Activated CD8-positive, alpha-beta memory T cell treated with anti-CD3 and anti-CD28 coated beads for 4 hours (primary cell): ENCODE measurements at places on chromosomes 11 and 22.

DNA sequence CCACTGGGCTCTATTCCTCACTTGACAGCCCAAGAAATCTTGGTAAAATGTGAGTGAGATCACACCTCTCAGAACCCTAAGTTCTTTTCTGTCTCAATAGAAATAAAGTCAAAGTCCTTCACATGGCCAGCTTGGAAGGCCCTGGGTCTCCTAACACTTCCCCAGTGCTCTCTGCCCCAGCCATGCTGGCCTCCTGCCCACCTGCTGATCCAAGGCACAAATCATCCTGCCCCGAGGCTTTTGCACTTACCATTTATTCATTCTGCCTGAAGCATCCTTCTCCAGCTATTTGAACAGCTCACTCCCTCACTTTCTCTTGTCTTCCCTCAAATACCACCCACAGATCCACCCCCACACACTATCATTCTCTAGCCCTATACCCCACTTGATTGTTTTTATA, 26.4 kb downstream of the ISX start:
- no peak for DNase-seq

- no peak for DNase-seq
Measured at GRCh38 chr11:46944356-46945075, 8.0 kb downstream of the CSTPP1 start.

- no peak for DNase-seq
Measured at GRCh38 chr22:47448231-47449223, 686.1 kb downstream of the TBC1D22A start.

- DNase-seq = no peak
Measured at GRCh38 chr11:326842-327580, 6.4 kb upstream of the IFITM3 start.

GRCh38 chr22:47393191-47393590, 630.7 kb downstream of the TBC1D22A start:
- DNase-seq = no peak

GRCh38 chr11:65709661-65710060, 2.4 kb upstream of the KAT5 start:
- DNase-seq = no peak

- DNase-seq = no peak
Measured at GRCh38 chr11:11075515-11076171, 217.8 kb upstream of the ZBED5 start.

DNA sequence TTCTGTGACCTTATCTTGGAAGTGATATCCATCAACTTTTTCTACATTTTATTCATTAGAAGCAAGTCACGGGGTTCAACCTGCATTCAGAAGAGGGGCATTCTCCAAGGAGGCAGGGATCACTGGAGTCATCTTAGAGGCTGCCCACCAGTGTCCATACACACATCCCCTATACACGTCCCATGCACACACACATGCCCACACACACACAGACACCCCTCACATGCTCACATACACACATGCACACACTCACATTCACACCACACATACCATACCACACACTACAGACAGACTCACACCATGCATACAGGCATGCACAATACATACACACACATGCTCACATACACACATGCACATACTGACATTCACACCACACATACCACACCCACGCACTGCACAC, 884.7 kb downstream of the TBC1D22A start:
- no peak for DNase-seq

DNA sequence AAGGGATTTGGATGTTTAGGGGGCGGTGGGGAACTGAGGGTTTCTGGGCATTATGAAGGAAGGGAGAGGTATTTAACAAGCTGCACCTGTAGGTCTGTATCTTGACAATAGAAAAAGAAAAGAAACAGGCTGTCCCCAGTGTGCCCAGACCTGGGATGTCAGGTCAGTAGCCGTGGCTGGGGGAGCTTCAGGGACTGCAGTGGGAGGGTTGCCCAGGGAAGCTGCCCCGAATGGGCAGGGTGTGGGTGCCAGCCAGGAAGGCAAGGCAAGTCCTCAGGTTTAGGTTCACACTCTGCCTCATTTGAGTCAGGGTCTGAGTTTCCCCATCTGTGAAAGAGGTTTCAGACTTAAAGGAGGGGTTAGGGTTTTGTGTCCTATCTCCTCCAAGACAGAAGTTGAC, 1.5 kb downstream of the INPP5J start:
- no peak for DNase-seq

DNA sequence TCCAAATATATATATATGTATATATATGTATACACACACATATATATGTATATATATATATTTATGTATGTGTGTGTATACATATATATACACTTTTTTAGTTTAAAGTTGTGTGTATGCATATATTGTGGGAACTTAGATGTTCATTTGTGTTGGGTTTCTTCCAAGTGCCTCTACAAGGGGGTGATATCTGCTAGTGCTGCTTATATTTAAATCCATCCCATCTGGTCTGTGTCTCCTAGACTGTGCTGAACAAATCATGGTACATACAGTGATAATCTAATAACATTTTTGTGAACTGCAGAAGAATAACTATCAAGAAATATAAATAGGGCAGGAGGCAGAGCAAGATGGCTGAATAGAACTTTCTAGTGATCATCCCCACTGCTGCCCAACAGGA, 696.4 kb downstream of the LRRC4C start:
- DNase-seq = no peak

DNA sequence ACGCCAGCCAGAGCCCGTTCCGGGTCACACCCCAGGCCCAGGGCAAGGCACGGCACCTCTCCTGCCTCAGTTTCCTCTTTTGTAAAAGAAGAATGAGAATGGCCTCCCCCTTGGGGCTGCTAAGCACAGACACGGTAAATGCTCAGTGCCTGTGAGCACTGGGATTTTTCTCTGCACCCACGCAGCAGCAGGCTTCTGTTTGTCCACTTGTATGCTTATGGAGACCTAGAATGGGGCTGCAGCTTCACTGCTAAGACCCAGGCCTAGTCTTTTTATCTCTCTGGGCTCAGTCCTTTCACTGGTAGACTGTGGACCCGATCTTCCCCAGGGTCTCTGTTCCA, 1327.9 kb downstream of the TBC1D22A start:
- no peak for DNase-seq

DNA sequence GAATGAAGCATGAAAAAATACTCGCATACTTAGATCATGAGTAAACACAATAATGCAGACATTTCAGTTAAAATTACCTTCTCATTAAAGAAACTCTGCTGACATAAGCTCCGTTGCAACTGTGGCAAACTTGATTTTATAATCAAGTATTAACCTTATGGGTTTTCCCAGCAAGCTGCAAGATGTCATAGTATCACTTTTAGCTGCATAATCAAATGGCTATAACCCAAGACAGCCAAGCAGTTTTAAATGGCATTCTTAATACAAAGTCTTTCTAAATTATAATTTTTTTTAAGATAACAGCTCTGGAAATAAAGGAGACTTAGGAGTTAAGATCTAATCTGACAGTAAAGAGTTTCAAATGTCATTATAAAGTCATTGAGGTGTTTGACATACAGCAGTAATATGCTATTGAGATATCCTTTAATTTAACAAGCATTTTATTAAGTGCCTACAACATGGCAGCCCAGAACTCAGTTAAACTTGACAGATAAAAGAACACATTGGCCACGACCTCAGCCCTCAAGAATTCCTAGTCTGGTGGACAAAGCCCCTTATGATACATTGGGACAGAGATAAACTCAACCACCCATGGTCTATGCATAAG, 163.1 kb upstream of the FAT3 start:
- no peak for DNase-seq
